ENCODE measurements at places on chromosomes 13 and 19.

- no peak for DNase-seq
Measured at GRCh38 chr13:28267497-28267896, 129.2 kb downstream of the PAN3 start.

DNA sequence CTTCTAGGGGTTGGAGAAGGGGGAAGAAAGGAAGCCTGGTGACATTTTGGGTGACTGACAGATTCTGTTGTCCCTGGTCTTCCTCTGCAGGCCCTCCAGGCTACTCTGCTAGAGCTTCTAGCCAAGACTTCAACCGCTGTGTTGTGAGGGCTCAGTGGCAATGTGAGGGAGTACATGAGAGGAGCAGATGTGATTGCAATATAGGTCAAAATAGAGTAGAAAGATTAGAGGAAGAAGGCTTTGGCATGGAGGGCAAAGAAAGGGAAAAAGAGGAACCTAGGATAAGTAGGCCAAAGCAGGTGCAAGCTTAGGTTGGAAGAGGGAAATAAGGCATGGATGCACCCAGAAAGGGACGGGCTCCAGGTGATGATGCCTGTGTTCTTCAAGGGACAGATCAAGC is 216.9 kb downstream of the RGCC start:
- DNase-seq, result no peak

DNA sequence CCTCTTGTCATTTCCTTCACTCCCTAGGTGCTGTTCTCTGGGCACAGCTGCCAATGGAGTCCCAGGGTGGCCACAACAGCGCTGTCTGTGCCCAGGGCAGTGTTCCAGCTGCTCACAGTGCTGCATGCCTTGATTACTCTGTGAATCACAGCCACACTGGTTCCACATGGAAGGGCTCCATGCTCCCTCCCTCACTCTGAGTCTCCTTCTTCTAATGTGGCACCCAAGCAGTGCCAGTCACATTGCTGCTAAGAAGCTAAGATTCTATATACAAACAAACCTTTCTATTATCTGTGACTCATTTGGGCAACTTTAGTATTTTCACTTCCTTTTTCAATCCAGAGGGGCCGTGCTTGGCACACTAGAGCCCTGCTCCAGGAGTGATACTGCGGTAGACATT is 248.7 kb downstream of the TDRD3 start:
- no peak for DNase-seq

- DNase-seq, result no peak
Measured at GRCh38 chr13:79621902-79622301, 140.9 kb downstream of the NDFIP2 start.

- DNase-seq, result peak; percentile 25
Measured at GRCh38 chr19:10544753-10545251, 1.1 kb downstream of the ATG4D start.

- DNase-seq, result peak; percentile 76
Measured at GRCh38 chr19:7928741-7929701, 3.1 kb upstream of the CTXN1 start.

DNA sequence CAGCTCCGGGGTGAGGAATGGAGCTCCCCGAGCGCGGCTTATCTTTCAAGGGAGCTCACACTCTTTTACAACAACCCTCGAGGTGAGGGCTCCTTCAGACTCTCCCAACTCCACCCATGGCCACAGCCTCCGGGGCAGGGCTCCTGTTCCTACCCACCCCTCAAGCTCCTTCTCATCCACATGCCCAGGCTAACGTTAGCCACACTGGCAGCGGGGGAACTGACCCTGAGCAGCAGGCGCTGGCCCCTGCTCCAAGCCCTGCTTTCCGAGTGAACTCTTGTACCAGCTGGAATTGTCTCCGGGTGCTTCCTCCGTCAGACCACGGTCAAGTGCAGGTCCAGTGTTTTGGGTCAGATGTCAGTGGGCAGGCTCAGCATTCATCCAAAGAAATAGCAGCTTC is 89.4 kb downstream of the ANKRD10 start:
- DNase-seq, result no peak

DNA sequence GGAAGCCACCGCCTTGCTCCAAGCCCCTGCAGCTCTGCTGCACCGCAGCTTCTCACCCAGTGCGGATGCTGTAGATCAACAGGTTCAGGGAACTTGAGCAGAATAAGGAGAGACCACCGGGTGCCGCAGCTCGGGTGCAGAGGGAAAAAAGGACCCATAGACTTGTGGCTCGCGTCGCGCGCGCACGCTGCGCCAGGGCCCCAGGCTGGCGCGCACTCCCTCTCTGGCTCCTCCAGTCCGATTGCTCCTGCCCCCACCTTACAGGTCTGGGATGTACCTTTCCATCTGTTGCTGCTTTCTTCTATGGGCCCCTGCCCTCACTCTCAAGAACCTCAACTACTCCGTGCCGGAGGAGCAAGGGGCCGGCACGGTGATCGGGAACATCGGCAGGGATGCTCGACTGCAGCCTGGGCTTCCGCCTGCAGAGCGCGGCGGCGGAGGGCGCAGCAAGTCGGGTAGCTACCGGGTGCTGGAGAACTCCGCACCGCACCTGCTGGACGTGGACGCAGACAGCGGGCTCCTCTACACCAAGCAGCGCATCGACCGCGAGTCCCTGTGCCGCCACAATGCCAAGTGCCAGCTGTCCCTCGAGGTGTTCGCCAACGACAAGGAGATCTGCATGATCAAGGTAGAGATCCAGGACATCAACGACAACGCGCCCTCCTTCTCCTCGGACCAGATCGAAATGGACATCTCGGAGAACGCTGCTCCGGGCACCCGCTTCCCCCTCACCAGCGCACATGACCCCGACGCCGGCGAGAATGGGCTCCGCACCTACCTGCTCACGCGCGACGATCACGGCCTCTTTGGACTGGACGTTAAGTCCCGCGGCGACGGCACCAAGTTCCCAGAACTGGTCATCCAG is 964 bp downstream of the PCDH17 start:
- no peak for DNase-seq

- DNase-seq, result no peak
Measured at GRCh38 chr19:5354403-5354802, 13.8 kb upstream of the PTPRS start.

DNA sequence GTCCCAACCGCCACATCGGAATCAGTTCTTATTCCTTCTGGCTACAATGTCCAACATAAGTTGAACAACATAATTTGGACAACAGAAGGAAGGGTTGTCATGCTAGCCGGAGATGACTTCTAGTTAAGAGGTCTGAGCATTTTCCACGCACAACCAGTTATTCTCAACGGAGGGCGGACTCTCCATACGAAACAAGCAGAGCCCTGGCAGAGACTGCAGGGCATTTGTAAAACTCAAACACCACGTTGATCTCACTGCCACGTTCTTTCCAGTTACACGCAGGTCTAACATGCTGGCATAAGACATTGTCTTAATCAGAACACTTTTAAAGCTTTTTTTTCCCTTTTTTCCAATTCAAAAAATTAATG is 38.3 kb upstream of the DCUN1D2 start:
- no peak for DNase-seq

GRCh38 chr19:7010722-7011593 is 10.3 kb downstream of the MBD3L2B start:
- DNase-seq, result no peak

GRCh38 chr13:72368031-72368430 is 359.4 kb downstream of the MZT1 start:
- no peak for DNase-seq

GRCh38 chr19:807627-808422 is 10.6 kb downstream of the PTBP1 start:
- DNase-seq, result no peak

DNA sequence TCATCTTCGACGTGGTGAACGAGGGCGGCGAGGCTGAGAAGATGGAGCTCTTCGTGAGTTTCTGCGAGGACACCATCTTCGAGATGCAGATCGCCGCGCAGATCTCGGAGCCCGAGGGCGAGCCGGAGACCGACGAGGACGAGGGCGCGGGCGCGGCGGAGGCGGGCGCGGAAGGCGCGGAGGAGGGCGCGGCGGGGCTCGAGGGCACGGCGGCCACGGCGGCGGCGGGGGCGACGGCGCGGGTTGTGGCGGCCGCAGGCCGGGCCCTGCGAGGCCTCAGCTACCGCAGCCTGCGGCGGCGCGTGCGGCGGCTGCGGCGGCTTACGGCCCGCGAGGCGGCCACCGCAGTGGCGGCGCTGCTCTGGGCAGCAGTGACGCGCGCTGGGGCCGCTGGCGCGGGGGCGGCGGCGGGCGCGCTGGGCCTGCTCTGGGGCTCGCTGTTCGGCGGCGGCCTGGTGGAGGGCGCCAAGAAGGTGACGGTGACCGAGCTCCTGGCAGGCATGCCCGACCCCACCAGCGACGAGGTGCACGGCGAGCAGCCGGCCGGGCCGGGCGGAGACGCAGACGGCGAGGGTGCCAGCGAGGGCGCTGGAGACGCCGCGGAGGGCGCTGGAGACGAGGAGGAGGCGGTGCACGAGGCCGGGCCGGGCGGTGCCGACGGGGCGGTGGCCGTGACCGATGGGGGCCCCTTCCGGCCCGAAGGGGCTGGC is 52.6 kb downstream of the MAP4K1 start:
- no peak for DNase-seq

DNA sequence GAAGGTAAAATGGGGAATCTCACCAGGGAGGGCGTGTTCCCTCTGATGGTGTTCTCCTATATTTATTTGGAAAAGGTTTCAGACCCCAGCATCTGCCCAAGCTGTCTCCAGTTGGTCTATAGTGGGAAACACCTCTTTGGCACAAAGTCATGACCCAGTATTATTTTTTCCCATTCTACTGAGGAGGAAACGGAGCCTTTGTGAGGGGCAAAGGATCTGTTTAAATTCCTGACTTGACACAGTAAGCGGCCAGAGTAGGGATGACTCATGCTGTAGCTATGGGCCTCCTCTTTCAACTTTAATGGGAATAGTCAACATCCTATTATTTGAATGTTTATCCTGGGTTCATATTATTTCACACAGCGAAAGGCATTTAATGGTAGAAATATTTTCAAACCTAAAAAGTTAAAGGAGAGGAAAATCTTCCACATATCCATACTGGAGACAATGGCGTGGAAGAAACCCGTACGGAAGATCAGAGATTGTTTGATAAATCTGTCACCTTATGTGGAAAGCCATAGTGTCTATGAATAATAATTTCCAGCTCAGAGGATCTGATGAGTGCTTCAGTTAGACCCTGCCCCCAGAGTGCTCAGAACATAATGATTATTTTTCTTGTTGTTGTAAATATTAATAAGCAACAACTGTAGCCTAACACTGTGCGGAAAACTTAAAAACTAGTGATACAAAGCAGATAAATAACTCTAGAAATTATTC is 126.0 kb downstream of the FOXO1 start:
- DNase-seq, result no peak

- no peak for DNase-seq
Measured at GRCh38 chr13:44818428-44818827, 170.8 kb downstream of the NUFIP1 start.

DNA sequence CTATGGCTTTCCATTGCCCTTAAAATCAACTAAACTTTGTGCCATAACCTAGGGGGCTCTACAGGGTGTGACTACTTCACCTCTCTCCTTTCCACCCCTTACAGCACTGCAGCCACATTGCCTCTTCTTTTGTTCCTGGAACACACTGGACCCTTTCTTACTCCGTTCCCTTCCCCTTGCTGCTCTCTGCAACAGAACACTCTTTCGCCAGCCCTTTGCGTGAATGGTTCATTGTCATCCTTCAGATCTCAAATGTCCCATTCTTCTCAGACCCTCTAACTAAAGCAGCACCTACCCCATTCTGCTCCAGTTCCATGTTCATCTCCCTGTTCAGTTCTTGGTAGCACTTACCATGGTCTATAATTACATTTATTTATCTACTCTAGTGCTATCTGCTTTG is 208.3 kb downstream of the OXGR1 start:
- no peak for DNase-seq

DNA sequence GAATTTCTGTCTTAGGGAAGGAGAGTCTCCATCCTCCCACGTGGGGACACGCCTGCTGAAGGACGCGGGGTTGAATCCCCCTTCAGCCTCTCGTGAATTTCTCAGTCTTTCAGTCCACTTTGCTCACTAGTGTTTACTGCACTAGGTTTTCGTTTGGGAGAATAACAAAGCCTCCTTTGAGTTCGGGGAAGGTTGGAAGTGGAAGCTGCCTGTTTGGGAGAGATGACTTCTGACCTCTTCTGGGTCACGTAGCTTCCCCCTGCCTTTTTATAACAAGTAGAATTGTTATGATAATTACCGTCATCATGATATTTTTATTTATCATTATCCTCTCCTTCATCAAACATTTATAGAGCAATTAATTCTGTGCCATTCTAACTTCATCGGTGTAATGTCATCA is 60.7 kb downstream of the ATP11A start:
- no peak for DNase-seq

DNA sequence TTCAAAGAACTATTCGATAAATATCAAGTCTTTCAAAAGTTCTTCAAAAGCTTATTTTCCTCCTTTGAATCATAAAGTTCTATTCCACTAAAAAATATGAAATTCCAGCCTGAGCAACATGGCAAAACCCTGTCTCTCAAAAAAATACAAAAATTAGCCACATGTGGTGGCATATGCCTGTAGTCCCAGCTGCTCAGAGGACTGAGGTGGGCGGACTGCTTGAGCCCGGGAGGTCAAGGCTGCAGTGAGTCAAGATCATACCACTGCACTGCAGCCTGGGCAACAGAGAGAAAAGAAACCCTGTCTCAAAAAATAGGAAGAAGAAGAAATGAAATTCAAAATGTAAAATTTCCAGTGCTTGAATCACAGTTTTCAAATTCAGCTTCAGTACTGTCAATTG is 24.6 kb downstream of the CAB39L start:
- no peak for DNase-seq

DNA sequence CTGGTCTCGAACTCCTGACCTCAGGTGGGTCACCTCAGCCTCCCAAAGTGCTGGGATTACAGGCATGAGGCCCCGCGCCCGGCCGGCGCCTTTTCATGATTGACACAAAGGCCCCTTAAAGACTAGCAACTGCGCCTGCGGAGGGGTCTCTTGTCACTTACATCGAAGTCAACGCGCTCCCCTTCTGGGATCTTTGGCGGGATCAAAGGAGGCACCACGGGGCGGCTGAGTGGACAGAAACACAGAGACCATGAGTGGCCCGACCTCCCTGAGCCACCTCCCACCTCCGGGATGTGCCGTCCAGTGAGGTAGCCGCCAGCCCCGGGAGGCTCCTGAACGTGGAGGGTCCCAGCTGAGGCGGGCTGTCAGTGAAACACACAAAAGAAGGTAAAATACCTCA is 7.3 kb downstream of the TNNT1 start:
- DNase-seq, result no peak

DNA sequence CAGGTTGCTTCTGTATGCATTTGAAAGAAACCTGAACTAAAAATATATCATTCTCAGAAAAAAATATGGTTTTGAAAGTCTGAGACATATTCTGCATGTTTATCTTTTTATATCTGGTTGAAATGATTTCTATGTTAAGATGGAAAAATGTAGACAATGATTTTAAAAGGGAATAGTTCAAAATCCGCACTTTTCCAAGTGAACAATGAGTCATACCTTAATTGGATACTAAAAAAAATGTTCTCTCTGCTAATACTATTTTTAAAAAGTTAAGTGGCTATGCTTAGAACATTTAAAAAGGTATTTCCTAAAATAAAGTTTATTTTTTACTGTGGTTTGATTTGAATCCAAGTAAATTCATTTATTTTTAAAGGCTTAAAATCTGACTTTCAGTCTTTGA is 801.4 kb downstream of the SLITRK6 start:
- DNase-seq, result no peak
